ENCODE measurements at places on chromosomes 4 and X.

DNA sequence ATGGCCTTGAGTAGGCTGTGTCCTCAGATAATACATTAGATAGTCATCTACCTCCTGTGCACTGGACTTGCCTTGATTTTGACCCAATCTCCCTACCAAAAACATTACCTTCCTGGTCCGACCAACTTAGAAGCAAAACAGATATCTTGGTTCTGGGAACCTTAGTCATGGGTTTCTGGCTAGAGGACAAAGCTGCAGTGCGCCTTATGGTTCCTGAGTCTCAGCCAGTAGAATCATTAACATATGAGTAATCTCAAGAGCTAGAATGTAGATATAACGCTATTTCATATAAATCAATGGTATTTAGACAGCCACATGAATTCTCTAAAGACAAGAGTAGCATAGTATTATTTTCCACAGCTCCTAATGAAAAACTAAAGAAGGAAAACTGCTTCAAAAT, 83.1 kb downstream of the GRIA3 start:
- DNase-seq = no peak

DNA sequence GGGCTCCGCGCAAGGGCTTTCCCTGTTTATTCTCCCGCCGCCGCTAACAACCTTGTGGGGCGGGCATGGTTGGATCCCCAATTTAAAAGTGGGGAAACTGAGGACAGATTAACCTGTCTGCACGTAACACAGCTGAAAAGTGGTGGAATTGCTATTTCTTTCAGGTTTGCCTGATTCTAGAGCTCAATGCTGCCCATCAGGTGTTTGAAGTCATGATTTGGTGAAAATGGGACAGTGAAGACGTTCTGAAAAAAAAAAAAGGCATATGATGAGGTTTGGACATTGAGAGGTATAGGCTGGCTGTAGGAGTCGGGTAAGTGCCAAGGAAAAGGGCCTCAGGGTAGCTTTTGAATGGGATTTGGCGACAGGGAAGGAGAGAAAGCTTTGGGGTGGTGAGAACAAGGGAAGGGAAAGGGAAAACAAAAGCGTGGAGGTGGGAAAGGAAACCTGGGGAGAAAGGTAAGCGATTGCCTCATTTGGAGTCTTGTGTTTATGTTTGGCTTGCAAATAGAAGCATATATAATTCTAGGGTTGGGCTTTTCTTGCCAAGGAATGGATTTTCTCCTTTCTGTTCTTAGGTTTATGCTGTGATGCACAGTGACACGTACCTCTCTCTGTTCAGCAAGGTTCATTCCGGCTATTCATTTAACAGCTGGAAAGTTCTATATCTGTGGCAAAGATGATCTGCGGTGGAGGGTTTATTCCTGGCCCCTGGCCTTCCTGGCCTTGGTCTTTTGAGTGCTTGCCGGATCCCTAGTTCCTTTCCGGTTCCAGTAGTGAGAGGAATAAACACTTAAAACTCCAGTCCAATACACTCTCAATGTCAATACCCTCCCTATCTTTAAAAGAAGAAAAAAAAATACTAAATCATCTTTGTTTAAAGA, 2.4 kb upstream of the STIM2 start:
- no peak for DNase-seq

DNA sequence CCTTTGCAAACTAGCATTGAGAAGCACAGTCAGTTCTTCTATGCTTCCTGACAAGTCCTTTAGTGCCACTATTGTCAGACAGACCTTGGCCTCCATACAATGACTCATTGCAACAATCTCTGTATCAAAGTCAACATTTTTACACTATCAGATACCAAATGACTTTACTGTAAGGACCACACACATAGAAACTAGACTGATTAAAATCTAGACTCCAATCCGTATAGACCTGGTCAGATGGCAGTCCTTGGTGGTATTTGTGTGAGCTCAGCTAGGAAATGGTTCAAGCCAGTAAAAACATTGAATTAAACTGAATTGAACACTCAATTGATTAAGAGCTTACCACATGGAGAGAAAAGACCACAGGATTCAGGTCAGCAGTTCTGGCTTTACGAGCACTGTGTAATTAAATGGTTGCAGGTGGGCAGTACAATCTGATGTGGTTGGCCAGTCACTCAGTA, 549.8 kb upstream of the LCORL start:
- DNase-seq = no peak

GRCh38 chr4:38396845-38397547, 267.0 kb upstream of the KLF3 start:
- no peak for DNase-seq

GRCh38 chr4:77127837-77128621, 29.0 kb upstream of the CCNG2 start:
- DNase-seq = no peak

GRCh38 chr4:53005149-53005546, 143.0 kb downstream of the RASL11B start:
- DNase-seq = no peak

DNA sequence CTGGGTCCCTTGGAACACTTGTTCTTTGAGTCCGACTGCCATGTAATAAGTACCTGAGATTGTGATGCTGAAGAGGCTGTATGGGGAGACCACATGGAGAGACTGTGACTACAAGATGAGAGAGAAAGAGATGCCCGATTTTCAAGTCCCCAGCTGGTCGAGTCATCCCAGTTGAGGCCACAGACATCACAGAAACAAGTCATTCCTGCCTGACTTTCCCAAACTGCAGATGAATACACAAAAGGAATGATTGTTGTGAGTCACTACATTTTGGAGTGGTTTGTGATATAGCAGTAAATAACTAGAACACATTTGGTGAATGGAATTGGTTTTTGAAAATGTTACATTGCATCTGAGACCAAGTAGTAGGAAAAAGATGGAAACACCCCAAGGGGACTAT, 9.0 kb upstream of the YIPF7 start:
- no peak for DNase-seq

GRCh38 chrX:31181377-31182000, 109.6 kb upstream of the FTHL17 start:
- no peak for DNase-seq

DNA sequence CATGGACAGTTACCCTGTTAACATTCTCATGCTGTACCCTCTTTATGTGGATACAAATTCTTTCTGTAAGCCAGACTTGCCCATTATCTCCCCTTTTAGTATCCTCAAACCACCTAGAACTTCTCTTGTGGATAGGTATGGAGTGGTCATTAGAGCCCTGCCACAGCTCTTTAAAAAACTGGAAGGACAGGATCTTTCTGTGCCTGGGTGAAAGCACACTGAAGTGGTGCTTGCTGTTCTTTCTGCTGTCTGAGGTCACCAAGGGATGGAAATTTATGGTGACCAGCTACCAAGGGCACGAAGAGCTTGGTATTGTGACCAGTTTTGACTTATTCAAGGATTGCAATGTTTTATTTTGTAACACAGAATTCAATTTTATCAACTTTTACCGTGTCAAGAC, 344.2 kb downstream of the CBLL2 start:
- no peak for DNase-seq

DNA sequence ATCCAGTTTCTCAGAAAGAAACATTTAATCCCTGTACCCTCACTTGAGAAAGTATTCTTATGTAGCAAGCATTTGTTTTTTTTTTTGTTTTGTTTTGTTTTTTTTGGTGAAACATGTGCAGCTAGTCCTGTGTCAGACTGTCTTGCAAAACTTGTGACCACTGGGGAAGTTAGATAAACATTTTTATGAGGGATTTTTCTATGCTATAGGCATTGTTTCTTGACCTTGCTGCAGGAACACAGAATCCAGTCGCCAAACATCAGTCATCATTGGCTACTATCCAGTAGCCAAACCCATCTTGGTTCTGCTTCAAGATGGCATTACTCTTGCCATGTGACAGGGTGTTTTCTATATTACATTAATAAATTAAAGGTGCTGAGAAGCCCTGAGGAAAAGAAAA, 7.7 kb upstream of the MAPK10 start:
- no peak for DNase-seq
